ENCODE measurements at places on chromosomes 7 and 10.

DNA sequence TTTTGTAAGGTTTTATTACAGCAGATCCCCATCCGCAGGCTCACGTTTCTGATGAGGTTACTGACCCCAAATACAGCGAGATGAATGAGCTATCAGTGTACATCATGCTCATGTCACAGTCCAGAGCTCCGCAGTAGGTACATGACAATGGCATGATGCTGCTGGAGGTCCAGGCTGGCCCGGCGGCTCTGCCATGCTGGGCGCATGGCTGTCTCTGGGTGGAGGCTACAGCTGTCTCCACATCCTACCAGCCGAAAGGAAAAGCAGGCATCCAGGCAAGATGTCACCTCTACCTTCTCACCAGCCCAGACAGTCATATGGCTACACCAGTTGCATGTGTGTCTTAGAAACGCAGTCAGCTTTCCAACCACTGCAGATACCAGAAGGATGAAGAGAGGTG, 90.9 kb upstream of the RNF32 start:
- DNase-seq: no peak

DNA sequence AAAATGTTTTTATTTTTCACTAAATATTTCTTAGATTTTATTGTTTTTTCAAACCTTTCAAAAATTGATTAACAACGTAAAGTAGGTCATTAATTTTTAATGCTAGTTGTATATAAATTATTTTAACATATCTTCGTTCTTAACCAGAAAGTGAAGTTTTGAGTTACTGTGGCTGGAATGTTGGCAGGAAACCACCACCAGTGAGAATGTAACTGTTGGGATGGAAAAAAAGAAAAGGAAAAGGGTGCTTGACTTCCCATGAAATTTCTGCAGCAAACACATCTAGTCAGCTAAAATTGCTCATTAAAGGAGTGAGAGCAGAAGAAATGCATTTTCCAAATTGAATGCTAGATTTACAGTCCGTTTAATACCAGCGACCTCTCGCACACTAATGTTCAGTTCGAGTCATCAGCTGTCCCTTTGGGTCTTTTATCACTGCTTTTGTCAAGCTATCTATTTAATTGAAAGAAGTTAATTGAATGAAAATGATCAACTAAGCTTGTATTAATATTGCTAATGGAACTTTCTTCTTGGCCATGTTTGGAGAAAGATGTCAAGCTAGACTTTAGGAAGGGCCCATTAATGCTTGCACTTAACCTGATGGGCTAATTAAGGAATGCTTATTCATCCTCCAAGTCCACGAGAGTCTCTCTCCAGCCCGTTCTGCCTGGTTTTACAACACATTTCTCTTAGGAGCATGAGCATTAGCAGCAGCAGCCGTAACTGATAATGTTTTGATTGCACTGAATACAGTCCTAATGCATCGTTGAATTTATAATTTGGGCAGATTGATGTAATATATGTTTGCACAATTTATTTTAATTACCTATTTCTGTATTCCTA, 70.1 kb downstream of the UBE3C start:
- no peak for DNase-seq

GRCh38 chr7:36535866-36536664, 146.4 kb downstream of the ANLN start:
- no peak for DNase-seq

DNA sequence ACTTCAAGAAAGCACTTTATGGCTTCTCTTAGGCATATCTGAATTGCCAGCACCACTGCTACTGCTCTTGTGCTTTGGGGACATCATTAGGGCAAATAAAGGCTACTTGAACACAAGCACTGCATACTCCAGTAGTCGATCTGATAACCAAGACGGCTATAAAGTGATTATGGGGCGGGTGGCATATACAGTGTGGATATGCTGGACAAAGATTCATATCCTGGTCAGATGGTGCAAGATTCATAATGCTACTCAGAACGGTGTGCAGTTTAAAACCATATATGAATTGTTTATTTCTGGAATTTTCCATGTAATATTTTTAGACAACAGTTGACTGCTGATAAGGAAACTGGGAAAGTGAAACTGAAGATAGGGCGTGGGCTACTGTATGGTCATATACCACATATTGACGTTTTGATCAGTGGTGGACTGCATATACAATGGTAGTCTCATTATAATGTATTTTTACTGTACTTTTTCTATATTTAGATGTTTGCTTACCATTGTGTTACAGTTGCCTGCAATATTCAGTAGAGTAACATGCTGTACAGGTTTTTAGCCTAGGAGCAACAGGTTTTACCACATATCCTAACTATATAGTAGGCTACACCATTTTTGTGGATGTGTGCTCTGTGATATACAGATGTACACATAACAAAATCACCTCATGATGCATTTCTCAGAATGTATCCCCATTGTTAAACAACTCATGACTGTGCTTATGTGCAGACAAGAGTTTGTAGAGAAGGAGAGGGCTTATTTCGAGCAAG, 15.2 kb downstream of the ANLN start:
- DNase-seq: no peak

GRCh38 chr10:79547973-79548372, 12.2 kb downstream of the SFTPA2 start:
- no peak for DNase-seq

DNA sequence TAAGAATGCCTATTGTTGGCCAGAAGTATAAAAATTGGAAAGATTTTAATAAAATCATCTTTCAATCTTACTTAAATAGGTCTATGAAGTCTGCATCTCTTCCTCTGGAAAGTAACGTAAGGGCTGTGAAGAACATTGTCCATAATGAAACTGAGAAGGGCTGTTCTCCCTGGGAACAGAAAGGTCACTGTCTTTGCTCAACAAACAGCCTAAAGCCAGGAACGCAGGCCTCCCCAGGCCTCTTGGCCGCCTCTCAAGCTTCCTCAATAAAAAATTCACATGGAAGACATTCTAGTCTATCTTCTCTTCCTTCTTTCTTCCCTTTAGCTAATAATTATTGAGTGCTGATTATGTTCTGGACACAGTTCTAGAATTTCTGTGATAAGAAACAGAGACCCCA, 9.1 kb upstream of the IDI2 start:
- no peak for DNase-seq

DNA sequence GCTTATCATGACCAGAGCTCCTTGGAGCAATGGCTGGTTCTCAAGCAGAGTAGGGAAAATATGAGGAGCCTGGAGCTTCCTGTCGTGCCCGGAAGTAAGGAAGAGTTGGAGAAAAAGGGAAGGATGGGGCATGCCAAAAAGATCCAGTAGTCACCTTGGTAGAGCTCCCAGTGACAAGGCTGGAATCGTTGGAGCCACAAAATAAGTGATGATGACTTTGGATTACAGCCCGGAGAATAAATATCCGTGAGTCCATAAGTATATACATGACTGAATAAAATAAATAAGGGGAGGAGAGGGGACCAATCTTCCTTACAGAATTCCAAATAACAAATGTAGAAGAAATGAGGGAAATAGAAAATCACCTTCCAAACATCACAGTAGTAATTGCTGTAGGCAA, 29.3 kb downstream of the LMTK2 start:
- peak; percentile 20 for DNase-seq

DNA sequence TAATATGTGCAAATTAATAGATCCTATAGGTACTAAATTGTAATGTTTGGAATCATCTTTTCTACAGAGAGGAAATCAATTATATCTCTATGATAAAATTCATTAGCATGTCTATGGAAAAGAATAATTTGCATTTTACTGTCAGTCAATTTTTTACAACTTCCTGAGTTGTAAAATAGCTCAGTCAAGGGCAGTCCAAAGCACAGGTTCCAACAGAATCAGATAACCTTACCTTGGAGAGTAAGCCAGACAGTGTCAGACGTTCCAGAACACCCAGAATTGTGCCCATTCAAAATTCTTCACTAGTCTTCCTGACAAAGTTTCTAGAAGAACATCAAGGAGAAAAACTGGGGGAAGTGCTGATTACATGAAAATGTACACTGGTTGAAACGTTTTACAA, 31.1 kb upstream of the IMMP2L start:
- no peak for DNase-seq

GRCh38 chr7:83704564-83704963, 55.6 kb upstream of the SEMA3E start:
- DNase-seq: no peak

- no peak for DNase-seq
Measured at GRCh38 chr7:111256391-111256790, 165.5 kb downstream of the LRRN3 start.

- DNase-seq: peak; percentile 5
Measured at GRCh38 chr10:116753759-116754158, 11.4 kb upstream of the HSPA12A start.

DNA sequence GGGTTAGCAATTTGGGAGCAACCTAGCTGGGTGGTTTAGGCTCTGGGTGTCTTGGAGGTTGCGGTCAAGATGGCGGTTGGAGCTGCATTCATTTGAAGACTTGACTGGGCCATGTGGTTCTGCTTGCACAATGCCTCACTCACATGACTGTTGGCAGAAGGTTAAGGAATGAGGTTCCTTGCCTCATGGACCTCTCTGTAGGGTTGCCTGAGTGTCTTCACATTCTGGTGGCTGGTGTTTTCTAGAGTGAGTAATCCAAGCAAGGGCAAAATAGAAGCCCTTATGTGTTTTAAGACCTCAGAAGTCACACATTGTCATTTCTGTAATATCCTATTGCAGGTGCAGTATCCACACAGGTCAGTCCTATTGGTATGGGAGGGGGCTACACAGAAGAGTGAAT, 52.0 kb downstream of the CDK14 start:
- DNase-seq: no peak

- DNase-seq: no peak
Measured at GRCh38 chr7:153188630-153189029, 429.1 kb downstream of the ACTR3B start.

DNA sequence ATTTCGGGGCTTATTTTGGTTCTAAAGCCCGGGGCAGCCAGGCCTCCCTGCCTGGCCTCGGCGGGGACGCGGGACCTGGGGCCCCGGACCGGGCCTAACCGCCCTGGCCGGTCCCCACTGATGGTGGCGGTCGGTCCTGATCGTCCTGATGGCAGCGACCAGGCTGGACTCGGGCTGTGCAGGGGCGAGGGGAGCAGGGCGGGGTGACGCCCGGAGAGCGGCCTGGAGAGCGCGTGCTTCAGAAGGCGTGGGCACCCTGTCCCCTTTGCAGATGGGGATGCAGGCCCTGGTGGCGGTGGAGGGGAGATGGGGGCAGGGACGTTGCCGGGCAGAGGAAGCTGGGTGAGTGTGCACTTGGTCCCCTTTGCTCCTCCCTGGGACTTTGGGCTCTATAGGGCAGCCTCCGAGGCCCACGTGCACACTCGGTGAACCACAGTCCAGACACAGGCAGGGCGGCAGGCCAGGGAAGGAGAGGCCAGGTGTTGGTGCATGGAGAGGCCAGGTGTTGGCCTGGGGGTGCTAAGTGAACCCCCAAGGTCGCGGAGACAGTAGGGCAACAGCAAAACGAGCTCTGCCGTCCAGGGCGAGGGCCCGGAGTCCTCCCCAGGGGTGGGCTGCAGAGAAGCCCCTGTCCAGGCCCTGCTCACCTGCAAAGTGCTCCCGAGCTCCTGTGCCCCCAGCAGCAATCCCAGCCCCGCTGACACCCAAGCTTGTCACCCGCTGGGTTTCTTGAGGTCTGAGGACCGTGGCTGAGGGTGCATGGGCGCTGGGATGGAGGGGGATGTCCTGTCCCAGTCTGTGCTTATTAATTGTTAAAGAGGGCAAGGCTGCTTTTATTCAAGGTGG, 42.4 kb upstream of the FAM20C start:
- peak; percentile 30 for DNase-seq

GRCh38 chr10:95388109-95388471, 97.3 kb upstream of the PDLIM1 start:
- no peak for DNase-seq

DNA sequence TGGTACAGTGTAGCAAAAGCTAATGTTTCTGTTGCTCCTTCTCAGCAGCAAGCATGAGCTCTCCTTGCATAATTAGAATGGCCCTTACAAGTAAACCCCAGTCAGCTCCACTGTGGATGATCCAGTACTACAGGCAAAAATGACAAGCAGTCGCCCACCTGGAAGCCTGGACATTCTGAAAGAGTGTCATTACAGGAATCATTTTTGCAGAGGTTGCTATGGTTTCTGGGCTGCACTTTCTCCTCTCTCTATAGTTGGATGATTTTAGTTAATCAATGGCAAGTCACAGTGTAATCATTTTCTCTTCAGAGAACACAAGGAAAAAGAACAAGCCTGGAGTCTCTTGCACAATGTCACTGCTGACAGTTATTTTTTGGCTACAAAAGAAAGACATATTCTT, 102.9 kb upstream of the MYO3A start:
- no peak for DNase-seq

GRCh38 chr10:8035641-8036470, 18.6 kb upstream of the GATA3 start:
- DNase-seq: no peak

- no peak for DNase-seq
Measured at GRCh38 chr10:13658871-13659685, 72.3 kb downstream of the PRPF18 start.

DNA sequence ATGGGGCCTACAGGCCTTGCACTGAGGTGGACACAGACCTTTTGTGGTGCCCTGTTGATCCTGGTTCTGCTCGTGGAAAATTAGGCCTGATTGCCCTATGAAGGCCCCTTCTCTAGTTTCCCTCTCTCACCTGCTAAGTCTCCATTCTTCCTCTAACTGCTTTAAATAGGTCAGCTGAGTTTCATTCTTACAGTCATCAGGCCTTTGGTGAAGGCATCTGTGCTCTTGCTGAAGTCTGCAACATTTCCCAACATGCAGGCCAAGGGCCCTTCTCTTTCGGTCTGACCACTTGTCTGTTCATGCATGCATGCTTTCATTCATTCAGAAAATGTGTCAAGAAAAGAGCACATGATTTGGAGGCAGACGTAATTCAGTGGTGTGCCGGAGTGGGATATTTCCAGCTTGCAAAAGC, 244.0 kb downstream of the BUB3 start:
- no peak for DNase-seq

- no peak for DNase-seq
Measured at GRCh38 chr10:88278912-88279311, 304.2 kb downstream of the RNLS start.

DNA sequence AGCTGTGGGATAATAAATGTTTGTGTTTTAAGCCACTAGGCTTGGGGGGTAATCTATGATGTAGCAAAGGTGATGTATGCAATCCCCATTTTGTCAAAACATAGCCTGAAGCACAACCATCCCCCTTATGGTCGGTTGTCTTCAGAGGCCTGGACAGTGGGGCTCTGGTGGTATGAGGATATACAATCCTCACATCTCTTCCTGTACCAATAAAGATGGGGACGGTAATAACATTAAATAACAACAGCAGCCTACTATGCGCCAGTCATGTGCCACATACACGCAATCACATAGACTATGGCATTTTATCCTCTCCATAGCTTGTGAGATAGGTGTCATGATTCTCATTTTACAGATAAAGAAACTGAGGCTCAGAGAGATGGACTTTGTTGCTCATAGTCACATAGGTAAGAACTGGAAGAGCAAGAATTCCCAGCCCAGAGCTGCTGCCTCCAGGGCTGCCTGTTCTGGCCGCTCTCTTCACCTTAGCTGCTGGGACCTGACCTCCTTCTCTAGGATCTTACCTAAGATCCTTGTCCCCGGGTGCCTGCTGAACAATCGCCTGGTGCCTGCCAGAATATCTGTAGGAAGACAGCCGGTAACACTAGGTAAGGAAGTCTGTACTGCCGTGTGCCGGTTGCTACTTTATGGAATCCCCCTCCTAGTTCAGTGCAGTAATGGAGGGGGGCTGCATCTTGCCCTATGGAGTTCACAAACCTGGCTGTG, 108.6 kb downstream of the ARHGAP22 start:
- DNase-seq: no peak

Data from COR-L47 (cell line).